ENCODE measurements at places on chromosomes 2 and 18.

DNA sequence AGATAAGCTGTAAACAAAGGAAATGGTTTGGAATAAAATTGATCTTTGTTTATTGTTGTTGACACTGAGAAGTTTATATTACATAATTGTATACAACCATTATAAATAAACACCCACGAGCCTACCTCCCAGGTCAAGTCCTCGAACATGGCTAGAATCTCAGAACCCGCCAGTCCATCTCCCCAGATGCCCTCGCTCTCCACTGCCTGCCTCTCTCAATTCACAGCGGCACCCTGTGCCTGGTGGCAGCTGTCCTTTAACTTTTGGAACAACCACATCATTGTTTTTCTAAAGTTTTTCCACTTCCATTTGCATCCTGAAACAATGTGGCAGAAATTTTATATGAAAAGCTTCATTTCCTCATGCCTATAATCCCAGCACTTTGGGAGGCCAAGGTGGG lies 52.2 kb upstream of the OTOS start:
- no peak for DNase-seq

DNA sequence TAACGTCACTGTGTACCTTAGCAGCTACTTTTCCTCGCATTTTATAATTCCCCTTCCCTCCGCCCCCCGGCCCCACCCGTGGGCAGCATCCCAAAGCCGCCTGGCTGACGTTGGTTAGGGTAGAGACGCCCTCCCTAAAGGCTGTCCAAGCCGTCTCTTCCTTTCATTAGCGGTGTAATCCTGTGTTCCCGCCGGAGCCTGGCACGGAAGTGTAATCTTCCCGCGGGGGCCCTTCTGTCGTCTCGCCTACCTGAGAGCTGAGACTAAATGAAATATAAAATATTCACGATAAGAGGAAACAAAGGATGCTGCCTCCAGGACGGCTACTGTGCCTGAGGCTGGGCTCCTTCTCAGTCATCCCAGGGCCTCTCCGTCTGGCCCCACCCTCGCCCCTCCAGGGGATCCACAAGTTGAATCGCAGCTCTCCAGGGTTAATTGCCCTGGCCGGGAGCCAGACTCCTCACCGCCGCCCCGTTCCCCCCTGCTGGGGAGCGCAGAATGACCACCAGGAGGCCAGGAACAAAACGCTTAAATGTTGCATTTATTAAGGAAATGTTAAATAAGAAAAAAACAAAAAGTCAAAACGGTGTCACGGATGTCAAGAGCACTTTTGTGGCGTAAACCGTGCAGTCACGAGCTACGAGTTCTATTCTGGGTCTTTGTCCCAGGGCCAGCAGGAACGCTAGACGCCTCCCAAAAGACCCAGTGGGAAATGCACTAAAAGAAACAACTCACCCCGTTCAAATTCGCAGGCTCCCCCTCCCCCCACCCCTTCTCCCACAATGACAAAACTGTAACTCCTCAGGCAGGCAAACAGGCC lies 1.5 kb downstream of the RPRM start:
- peak; percentile 32 for DNase-seq

- no peak for DNase-seq
Observed at GRCh38 chr2:174058026-174058425, 92.9 kb upstream of the SP3 start.

DNA sequence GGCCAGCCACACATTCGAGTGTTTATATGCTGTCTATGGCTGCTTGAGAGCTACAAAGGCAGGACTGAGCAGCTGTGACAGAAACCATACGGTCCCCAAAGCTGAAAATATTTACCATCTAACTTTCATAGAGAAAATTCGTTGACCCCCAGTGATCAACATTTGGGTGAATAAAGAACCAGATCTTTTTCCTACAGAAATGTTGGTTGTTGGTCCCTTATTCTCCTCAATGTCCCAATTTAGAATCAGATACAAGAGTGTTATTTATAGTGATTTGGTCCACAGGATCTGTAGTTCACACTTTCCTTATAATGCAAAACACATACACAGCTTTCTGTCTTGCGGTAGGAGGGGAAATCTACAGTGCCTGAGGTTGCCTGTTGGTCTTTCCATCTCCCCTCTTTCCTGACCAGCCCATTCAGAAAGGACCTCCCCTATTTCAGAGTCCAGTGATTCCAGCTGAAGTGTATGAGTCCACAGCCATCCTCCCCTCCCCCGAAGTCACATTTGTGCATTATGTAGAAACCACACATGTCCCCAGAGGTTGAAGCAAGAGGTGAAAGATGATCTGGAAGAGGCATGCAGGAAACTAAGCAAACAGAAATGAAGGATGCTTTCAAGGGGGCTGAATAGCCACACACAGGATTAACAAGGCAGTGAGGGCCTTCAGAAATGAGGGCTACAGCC lies 61.9 kb downstream of the SPRED2 start:
- DNase-seq: no peak

DNA sequence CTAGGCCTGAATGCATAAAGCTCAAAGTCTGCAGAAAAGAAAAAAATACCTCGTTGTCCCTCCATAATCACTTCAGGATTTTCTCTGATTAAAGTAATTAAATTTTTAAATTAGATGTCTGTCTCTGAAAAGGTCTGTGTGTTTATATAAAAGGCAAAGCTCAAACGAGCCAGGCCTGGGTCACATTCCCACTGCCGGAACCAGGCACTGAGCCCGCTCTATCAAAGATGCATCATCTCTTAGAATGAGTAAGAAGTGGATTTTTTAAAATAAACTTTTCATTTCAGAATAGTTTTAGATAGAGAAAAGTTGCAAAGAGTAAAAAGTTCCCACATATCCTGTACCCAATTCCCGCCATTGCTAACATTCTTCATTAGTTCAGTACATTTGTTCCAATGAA lies 202.1 kb upstream of the KYNU start:
- DNase-seq: no peak

GRCh38 chr2:127051116-127052056 lies 55.6 kb downstream of the BIN1 start:
- no peak for DNase-seq

DNA sequence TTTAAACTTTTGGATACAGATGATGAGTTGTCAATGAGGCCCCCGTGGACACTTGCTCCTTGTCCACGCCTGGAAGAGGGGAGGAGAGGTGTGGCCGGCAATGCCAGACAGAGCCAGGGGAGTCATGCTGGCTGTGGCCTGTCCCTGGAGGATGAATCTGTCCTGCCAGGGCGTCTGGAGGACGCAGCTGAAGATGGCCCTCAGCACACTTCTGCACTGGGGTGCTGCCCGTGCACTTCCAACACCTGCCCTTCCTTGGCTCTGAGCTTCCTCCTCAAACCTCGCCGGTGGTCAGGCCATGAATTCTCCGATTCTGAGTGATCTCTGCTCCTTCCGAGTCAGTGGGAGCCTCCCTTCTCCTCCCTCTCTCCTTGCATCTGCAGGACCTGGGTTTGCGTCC lies 56.4 kb downstream of the KCNF1 start:
- no peak for DNase-seq

DNA sequence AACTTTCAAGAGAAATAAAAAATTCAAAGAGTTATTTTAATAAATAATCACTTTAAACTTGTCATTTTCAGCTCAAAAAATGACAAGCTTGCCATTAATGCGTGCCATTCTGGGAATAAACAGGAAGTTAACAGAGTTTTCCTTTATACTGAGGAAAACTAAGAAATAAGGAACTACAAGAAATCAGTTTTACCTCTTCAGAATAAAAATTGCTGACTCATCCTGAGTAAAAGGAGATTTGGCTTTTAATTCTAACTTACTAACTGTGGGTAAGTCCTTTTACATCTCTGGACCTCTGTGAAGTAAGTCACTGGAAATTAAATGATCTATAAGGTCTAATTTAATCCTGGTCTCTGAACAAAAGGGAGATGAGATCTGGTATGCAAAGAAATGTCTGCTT lies 16.1 kb downstream of the CEBPZ start:
- DNase-seq: no peak

DNA sequence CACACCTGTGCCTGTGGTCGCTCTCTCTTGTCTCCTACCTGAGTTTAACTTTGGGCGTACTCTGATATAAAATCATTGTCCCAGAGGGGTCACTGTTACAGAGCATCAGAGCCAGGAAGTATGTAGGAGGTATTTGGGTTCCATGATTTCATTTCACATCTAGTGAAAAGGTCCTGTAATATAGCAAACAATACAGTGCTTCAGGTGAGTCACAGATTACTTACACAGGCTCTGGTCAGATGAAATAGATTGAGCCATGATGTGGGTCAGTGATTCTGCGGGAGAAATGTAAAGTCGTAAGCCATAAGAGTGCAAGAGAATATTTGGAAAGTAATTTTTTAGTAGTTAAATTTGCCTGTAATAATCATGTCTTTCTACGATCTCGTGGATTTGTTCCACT lies 70.2 kb downstream of the SOCS6 start:
- no peak for DNase-seq

GRCh38 chr2:14303366-14304115 lies 329.0 kb upstream of the LRATD1 start:
- DNase-seq: no peak

DNA sequence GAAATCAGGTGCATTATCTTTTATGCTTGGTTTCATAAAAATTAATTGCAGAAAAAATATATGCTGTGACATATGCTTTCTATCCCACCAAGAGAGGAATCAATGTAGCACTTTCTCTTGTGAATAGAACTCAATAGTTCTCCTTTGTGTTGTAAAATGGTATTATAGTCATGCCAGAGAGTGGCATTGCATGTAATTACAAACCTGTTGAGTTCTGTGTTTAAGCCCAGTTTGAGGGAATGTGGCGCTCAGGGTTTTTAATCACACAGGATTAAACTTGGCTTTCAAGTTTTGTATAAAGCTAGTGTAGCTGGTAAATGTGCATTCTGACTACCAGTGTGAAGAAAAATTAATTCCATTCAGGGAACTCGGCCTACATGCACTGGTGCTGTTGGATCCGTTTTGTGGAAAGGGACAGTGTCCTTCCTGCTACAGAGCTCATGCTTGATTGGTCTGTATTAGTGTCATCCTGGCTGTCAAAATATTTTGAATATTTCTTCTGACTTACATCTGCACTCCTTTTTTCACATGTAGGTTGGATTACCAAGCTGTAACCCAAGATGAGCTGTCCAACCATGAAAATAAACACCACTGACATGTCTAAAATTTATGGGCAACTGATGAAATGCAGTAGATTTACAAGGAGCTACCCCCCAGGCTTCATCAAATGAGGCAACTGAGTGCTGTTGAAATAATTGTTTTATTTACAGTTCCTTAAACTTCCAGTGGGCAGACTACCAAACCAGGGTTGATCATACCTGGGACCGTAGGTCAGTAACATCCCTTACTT lies 80.3 kb downstream of the SLC4A3 start:
- no peak for DNase-seq

DNA sequence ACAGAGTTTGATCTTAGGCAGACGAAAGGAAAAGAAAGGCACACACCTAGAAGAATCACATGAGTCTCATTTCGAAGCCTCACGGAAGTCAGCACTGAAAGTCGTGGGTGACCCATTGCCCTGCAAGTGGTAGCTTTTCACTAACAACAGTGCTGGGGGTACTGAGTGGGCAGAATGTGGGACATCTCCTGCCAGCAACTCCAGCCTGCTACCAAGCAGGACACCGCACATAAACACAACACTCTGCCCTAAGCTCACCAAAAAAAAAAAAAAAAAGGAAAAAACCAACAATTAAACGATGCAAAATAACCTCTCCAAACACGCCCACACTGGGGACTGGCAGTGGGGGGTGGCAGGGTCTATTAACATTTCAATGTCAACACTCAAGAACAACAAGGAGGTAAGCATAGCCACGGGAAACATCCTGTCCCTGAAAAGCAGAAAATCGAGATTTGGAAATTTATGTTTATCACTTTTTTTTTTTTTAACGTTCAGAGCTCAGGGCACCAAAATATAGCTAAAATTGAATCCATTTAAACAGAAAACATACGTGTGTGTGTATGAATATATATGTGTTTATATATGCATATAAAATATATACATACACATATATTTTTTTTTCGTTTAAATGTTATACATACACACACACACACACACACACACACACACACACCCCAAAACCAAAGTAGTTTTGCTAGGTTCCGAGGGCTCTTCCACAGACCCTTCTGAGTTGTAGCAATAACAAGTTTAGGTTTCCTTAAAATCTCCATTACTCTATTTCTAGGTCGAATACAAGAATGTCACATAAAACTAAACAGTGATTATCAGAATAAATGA lies 2.2 kb downstream of the INO80D start:
- no peak for DNase-seq

GRCh38 chr2:227796045-227796711 lies 17.5 kb upstream of the CCL20 start:
- no peak for DNase-seq

- no peak for DNase-seq
Observed at GRCh38 chr2:106734165-106734564, 151.8 kb downstream of the ST6GAL2 start.

DNA sequence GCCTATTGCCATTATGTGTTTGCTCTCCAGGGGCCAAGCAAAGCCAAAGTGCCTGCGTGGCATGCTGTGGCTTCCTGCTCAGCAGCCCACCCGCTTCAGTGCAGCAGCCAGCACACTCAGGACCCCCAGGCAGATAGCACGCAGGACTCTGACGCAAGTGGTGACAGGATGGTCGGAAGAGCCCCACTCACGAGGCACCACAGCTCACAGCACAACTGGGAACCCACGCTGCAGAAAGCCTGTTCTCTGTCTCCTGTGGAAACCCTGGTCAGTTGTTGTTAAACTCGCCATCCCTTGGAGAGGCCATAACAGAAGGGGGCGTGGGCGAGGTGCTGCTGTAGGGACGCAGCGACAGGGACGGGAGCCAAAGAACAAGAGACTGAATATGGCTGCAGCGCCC lies 76.4 kb downstream of the HDAC4 start:
- DNase-seq: no peak

- no peak for DNase-seq
Observed at GRCh38 chr2:17578466-17578928, 38.0 kb downstream of the VSNL1 start.

- DNase-seq: no peak
Observed at GRCh38 chr2:230412371-230412711, 3.7 kb upstream of the SP100 start.

- no peak for DNase-seq
Observed at GRCh38 chr2:218282173-218282991, 9.9 kb downstream of the TMBIM1 start.

- no peak for DNase-seq
Observed at GRCh38 chr2:4942441-4942840, 749.7 kb upstream of the SOX11 start.

GRCh38 chr2:191351921-191352320 lies 106.7 kb downstream of the MYO1B start:
- no peak for DNase-seq

- no peak for DNase-seq
Observed at GRCh38 chr2:84906108-84906899, 848 bp downstream of the TMSB10 start.

- DNase-seq: no peak
Observed at GRCh38 chr2:227724394-227725039, at the start of gene SCYGR6. Gene SCYGR6 (minus strand): TSS chr2:227724757. CDS start chr2:227724757, 0 bp downstream.

- no peak for DNase-seq
Observed at GRCh38 chr2:3242747-3243369, 134.8 kb downstream of the EIPR1 start.

DNA sequence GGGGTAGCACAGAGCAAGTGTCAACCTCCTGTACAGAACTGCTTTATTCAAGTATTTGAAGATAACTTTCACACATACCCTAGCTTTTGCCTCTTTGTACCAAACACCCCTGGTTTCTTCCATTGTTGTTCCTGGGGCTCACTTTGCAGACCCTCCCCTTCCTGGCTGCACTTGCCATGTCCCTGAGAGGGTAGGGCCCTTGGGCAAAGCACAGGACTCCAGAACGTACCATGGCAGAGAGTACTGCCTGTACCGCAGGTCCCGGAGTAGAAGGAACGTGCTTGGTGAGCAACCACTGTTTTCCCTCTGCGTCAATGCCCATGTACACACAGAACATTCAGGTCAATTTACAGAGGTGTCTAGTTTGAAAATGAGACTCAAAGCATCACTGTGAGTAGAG lies 290.4 kb downstream of the EN1 start:
- no peak for DNase-seq

Measured in omental fat pad (tissue), 4 donors.